NCI-H524 (cell line): ENCODE measurements at places on chromosomes 6 and 20.
A peak's percentile ranks its signal among the peaks of the same experiment; 100 is the strongest.

GRCh38 chr6:86016077-86016476 lies 373.4 kb upstream of the SYNCRIP start:
- no peak for DNase-seq

DNA sequence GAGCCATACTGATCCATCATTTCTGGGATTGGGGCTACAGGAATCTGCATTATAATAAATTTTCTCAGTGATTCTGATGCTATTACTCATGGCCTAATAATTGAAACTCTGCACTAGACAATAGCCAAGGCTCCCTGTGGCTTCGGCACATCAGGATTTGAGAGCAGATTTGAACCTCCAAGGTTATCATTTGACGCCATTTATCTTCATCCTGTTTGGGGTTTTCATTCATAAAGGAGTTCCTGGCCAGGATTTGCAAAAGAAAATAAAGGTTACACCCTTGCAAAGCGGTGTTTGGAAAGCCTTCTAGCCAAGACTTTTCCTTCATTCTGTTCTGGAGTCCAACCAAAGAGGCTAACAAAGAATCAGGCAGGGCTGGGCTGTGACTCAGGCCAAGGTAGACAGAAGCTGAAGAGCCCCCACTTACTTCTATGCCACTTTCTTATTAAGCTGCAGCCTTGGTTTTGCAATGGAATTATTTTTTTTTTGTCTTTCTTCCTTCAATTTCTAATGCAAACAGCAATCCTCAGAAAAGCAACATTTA lies 330.1 kb downstream of the DHX35 start:
- DNase-seq = no peak

GRCh38 chr6:134774201-134774638 lies 175.7 kb downstream of the ALDH8A1 start:
- no peak for DNase-seq

DNA sequence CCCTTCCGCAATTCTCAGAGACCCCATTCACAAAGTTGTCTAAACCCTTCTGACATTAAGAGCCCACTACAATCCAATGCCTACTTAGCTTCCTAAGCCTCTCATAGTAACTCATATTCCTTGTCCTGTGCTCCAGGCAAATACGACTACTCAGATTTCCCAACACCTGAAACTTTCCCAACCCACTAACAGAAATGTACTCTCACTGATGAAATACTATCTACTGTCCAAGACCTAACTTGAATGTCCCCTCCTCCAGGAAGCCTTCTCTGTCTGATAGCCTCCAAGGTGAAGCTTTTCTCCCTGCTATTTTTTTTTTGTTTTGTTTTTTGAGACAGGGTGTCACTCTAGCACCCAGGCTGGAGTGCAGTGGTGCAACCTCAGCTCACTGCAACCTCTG lies 30.4 kb downstream of the GPLD1 start:
- no peak for DNase-seq

DNA sequence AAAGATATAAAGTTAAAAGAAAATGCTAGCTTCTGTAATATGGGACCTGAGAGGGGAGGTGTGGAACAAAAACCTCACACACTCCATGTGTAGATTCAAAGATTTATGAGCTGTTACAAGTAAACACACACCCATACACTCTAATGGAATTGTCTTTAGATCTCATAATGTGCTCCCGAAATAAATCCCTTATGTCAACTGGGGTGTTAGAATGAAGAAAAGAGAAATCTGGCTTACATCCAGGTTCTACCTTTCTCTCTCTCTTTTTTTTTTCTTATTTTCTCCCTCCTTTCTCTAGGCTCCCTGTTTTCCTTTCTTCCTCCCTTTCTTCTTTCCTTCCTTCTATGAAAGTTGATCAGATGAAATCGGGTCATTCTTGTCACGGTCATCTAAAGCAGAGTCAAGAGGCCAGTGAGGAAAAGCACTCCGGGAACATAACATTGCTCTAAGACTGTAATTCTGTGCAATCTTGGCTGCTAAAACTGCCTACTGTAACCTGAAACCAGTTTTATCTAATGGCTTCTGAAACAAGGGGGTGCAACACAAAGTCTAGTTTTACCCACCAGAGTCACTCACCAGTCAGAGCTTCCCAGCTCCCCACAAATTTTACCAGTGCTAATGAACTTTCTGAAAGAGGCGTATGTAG lies 68.3 kb upstream of the BTBD3 start:
- peak; percentile 84 for DNase-seq
